A549 (cell line): ENCODE measurements at places on chromosomes 2 and 18.

DNA sequence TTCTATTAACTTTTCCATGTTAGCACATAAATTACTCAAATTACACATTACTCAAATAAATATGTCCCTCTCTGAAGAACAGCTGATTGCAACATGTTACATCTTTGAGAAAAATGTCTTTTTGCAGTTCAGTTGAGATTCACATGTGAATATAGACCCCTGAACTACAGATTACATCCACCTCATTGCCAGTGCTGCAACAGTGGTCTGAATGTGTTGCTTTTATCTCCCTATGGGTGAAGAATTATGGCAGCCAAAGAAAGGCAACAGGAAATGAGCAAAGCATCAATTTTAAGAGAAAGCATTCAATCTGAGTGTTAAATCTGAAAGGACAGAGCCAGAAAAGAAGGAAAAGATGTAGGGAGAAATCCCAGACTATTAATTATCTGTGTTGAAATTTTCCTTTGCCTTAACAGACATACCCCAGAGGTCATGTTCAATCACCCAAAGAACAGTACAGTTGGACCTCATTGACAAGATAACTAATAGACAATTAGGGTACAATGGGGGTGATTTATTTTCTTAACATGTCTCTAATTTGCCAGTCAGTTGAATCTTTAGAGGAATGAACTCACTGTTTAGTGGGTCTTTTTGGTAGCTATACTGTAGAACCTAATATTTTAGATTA lies 620.2 kb downstream of the CPS1 start:
- no peak for DNase-seq

- DNase-seq = no peak
Observed at GRCh38 chr2:240999873-241000541, 1.6 kb downstream of the SNED1 start.

DNA sequence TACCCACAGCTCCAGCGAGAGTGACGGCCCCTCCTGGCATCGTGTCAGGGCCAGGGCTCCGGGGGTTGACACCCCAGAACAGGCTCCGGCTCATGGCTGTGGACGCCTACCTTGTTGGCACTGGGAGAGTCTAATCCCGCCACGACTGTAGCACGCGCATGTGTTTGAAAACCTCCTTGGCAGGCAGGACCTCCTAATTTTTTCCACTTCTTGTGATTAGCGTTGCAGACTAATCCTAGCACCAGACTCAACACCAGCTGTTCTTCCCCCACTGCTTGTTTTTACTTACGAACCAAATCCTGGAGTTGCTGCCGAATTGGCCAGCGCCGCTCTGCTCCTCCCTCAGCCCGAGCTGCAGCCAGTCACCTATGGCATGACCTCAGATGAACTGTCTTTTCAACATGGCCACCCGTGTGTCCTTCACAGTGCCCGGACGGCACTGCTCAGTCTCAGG lies 110.7 kb downstream of the KLHL29 start:
- DNase-seq = no peak

DNA sequence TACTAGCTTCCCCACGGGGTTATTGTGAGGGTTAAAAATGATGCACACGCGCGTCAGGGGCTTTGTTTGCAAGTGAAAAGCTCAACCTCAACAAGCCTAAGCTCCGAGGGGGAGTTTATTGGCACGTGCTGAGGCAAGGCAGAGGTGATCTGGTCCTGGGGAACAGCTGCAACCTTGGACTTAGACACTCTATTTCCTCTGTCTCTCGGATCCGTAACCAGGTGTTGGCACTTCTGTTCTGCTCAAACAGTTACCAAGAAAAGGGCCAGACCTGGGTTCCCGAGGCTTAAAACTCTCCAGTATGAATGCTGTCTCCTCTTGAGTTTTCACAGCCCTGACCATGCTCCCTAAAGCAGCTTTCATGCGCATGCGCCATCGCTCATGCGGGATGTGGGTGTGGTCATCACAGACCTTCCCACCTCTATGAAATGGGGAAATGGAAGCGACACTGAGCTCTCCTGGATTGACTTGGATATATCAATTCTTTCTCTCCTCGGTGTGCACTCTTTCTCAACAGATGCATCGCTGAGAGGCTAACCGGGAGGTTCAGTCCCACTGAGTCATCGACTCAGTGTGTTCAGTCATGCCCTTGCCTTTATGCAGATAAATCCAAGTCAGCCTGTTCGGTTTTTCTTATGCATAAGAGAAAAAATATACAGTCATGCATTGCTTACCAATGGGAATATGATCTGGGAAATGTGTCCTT lies 19.9 kb upstream of the RAB31 start:
- no peak for DNase-seq

DNA sequence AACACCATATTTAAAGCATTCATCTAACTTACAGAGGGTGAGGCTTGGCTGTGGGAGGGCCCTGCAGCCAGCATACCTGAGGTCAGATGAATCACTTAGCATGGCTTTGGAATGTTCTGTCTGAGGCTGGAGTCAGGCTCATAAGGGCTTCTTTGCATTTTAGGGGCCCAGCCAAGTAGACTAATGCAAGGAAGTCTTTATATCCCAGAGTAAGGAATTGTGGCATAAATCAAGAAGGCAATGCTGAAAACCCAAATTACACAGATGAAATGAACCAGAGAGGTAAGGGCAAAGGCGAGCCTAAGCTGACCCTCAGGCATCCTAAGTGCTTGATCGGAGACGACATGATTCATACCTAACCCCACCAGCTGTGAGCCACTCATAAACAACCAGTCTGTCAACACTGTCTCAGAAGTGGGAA lies 383.6 kb downstream of the DCC start:
- no peak for DNase-seq

GRCh38 chr2:240626531-240627300 lies 1.4 kb downstream of the GPR35 start:
- DNase-seq = no peak

DNA sequence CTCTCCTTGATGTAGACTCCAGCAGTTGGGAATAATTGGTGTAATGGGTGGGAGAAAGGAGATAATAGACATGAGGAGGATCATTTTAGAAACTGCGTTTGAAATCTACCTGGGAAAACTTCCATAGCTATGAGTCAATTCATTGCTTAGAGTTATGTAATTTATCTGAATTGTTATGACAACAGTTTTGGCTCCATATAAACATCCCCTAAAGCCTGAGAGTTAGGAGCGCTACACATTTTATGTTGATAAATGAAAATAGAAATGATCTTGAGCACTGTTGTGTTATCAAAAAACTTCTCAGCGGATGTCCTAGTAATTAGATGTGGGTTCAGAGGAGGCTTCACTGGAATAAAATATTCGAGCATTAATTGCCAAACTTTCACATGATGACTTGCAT lies 573.4 kb downstream of the TSN start:
- DNase-seq = no peak

DNA sequence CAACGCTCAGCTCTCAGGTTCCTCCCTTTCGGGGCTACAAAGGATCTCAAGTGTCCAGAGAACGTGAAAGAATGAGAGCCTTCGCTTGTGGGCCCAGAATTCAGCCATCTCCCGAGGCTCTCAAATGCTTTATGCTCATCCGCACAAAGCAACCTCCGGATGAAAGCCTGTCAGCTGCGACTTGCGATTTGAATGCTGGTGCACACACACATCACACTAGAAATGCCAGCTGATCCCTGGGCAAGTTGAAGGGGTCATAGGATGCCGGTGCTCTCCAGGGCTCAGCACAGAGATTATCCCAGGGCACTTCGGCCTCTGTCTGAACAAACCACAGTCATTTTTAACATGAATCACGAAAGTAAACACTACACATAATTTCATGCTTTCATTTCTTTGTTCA lies 141.8 kb upstream of the MYT1L start:
- no peak for DNase-seq

GRCh38 chr2:130972410-130972809 lies 120.8 kb downstream of the FAM168B start:
- no peak for DNase-seq

- no peak for DNase-seq
Observed at GRCh38 chr2:218332920-218333645, 23.6 kb upstream of the CATIP start.

- DNase-seq = peak; percentile 39
Observed at GRCh38 chr2:200863782-200864175, 679 bp downstream of the CLK1 start.

DNA sequence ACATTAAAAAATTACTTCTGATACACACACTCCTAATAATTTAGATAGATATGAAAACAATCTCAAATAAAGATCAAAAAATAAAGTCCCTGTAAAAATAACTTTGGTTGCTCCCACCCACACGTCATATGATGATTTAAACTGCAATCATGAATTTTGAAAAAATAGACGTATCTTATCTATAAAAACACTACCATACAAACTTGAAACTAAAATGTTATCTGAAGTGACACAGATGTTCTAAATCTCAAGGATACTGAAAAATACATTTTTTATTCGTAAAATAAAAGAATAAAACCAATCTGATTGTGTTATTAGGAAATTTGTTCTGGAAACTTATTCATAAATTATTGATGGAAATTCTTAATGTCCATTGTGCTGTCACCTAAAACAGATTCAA lies 8.1 kb upstream of the BOLA3 start:
- no peak for DNase-seq

DNA sequence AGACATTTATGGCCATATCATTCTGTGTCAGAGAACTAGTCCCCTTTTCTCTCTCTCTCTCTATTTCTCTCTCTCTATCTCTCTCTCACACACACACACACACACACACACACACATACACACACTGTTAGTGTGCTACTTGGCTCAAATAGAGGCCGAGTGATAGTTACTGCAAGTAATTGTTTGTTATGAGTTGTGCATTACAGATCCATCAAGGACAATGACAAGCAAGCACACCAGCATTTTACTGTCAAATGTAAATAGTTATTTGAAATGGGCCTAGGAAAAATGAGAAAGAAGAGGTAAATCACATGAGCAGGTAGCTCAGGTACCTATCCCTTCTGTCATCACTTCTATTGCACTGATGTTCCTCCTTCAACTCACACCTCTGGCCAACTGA lies 122.4 kb upstream of the CDH7 start:
- no peak for DNase-seq

GRCh38 chr2:163565192-163565591 lies 170.6 kb downstream of the FIGN start:
- DNase-seq = no peak

GRCh38 chr2:11863513-11864328 lies 117.3 kb downstream of the LPIN1 start:
- DNase-seq = peak; percentile 73

GRCh38 chr2:11224887-11225286 lies 69.6 kb downstream of the SLC66A3 start:
- DNase-seq = no peak

DNA sequence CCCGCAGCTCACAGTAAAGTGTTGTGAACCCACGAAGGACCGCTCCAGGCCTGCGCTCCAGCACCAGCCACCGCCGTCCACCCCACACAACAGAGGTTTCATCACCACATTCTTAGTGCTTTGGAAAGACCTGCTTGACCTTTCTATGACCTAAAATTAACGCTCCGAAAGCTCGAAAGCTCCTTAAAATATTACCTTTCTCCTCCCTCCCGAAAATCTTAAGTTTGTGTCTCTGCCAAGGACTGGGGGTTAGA lies 149.2 kb downstream of the TWIST2 start:
- DNase-seq = no peak

DNA sequence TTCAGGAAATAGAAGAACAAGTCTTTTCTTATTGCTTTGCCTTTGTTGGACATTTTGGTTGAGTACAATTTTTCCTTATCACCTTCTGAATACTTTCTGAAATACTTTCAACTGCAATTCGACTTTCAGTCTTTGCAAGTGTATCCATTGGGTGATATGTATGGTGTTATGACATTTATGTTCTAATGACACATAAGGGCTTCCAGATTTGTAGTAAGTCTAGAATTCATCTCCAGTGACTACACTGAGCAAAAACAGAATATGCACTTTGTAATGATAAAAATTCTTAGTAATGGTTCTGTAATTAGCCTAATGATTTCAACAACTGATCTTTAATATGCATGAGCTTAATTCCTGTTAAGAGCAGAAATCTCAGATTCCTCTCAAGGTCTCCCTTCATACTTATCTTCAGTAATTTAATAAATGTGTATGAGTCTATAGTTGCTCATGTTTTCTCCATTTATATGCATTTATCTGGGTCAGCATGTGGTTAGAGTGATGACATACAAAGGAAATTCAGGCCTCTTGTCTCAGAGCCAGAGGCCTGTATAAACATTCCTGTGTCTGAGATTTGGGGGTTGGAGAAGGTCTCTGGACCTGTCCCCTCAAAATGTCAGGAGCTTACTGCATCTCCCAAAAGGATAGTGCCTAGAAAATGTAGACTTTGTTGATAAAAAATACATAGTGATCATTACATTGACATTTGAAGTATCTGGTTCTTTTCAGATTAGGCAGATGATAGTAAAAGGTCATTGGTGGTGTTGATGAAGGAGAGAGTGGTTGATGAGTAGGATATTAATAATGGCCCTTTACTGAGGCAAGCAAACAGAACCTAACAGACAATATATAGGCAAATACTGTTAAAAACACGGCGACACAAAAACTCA lies 114.9 kb downstream of the QPCT start:
- DNase-seq = no peak

DNA sequence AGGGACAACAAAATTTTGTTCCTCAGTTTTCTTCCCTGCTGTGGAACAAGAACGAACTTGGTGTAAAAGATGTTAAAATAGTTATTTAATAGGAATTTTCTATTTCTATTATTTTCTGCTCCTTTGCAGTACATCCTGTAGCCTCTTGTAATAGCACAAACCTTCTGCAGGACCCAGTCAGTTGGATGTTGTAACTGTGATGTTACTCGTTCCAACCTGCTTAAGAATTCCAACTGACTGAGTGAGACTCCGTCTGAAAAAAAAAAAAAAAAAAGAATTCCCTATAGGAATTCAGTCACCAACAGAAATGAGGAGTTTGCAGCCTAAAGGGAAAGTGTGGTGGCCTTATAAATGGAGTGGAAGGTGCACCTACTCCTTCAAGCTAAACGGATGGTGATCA lies 46.4 kb upstream of the CDH20 start:
- DNase-seq = no peak

GRCh38 chr2:37698931-37699481 lies 27.6 kb upstream of the CDC42EP3 start:
- DNase-seq = no peak

DNA sequence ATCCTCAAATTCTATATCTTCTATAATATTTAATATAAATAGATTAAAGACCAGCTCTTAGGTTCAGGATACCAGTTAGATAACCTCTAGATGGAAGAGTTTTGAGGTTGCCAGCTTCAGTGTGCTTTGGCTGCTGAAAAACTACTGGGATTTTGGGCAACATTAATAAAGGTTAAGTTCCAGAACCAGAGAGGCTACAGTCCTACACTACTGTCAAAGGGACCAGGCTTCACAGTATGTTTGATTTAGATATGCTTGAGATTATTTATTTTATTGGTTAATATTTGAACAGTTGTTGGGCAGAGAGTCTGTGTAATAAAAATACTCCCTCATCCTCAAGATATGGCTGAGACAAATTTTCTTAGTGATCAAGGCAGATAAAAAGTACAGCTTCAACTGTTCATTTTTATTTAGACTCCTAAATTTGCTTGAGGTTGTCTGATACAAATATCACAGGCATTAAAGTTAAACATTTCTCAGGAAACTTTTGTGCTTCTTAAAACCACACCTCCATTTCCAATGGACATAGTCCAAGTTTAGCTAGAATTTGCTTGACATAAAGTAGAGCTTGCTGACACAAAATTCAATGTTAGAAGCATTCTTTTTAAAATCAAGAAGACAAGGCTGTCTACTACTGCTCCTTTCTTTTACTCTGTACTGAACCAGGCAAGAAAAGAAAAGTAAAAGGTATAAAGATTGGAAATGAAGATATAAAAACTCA lies 19.7 kb upstream of the TMEM17 start:
- no peak for DNase-seq
